ENCODE measurements at places on chromosomes 6 and 20.

GRCh38 chr20:755941-756340 lies 12.4 kb downstream of the SLC52A3 start:
- DNase-seq: no peak

DNA sequence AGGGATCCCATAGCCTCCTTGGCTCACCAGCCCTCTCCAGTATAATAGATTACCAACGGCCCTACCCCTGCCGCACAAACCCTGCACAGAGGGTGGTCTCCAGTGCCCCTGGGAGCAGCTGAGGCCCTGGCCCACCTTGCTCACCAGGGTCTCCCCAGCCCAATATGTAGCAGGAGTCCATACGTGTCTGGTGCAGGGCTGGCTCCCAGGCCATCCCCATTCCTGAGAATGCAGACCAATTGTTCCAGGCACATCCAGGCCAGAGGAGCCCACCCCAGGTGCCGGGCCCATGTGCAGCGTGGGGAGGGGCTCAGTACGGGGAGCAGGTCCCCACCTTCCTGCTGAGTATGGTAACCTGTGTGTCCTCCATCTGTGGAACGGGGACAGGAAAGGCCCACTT lies 251.9 kb downstream of the TAF4 start:
- no peak for DNase-seq

GRCh38 chr6:6752129-6752528 lies 163.6 kb downstream of the LY86 start:
- DNase-seq: no peak

GRCh38 chr20:11158589-11158988 lies 484.8 kb upstream of the JAG1 start:
- no peak for DNase-seq

DNA sequence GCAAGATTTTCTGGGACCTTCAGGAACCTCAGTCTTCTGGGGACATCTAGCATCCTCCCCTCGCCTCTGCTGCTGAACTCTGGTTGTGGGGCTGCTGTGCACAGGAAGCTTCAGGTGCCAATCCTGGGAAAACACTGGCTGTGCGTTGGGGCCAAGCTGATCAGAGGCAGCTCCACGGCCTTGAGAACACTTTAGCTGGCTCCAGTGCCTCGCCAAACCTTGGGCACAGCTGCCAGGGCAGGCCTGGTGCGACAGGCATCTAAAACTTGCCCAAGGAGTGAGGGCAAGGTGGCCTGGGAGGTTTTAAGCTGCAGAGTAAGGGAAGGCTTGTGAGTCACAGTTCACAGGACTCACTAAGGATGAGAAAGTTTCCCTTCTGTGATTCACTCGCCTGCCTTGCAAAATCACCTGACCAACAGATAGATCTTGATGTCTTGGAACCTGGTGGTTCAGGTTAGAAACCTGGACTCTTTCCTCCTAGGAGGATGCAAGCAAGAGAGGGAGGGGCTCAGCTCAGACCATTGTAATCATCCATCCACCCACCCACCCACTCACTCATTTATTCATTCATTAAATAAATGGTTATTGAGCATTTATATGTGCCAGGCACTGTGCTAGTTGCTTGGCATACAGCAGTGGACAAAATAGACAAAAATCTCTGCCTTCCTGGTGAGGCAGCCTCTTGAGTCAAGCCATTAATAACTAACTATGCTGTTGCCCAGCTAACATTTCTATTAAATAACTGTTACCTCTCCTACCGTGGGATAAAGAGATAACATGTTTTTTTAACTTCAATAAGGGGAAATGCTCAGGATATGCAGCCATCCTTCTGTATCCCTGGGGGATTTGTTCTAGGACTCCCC lies 2.5 kb upstream of the SPATS1 start:
- no peak for DNase-seq

- no peak for DNase-seq
These were observed 19.4 kb downstream of the COL11A2 start for GRCh38 chr6:33172688-33173534.

DNA sequence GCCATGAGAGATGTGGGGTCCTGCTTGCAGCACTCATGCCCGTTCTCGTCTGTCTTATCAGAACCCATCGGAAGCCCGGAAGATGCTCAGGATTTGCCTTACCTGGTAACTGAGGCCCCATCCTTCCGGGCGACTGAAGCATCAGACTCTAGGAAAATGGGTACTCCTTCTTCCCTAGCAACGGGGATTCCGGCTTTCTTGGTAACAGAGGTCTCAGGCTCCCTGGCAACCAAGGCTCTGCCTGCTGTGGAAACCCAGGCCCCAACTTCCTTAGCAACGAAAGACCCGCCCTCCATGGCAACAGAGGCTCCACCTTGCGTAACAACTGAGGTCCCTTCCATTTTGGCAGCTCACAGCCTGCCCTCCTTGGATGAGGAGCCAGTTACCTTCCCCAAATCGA lies 8.3 kb downstream of the PI16 start:
- DNase-seq: no peak

DNA sequence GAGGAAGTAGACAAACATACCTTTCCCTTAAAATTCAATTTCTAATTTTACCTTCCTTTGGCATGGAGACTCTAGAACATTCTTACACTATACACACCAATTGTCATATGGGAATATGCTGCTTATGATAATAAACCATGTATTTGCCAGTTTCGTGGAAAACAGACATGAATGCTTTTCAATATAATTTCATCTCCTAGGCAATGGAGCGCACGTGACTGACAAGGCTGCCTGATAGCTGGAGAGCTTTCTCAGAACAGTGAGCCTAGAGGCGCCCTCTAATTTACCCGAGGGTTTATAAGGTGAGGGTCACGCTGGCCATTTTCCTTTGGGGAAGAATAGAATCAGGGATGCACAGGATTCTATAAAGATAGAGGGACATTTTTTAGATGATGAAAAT lies 56.5 kb downstream of the PRR18 start:
- DNase-seq: no peak

- no peak for DNase-seq
These were observed 380.9 kb upstream of the RGS17 start for GRCh38 chr6:153511896-153512496.

DNA sequence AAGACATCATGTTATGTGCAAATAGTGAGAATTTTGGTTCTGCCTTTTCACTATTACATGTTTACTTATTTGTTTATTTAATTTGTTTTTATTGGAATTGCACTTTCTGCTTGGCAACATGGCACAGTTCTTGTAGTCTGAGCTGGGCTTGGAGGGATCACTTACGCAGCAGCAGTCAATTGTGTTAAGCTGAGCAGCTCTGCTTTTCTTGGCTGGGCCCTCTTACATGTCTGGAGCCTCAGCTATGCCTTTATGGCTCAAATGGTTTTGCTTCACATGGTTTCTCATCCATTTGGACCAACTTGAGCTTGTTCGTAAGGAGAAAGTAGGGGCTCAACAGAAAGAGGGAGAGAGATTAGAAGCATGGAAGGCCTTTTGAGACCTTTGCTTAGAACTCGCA lies 327.5 kb upstream of the EPHA7 start:
- no peak for DNase-seq

- no peak for DNase-seq
These were observed 59.1 kb upstream of the PTPN1 start for GRCh38 chr20:50450881-50451752.

DNA sequence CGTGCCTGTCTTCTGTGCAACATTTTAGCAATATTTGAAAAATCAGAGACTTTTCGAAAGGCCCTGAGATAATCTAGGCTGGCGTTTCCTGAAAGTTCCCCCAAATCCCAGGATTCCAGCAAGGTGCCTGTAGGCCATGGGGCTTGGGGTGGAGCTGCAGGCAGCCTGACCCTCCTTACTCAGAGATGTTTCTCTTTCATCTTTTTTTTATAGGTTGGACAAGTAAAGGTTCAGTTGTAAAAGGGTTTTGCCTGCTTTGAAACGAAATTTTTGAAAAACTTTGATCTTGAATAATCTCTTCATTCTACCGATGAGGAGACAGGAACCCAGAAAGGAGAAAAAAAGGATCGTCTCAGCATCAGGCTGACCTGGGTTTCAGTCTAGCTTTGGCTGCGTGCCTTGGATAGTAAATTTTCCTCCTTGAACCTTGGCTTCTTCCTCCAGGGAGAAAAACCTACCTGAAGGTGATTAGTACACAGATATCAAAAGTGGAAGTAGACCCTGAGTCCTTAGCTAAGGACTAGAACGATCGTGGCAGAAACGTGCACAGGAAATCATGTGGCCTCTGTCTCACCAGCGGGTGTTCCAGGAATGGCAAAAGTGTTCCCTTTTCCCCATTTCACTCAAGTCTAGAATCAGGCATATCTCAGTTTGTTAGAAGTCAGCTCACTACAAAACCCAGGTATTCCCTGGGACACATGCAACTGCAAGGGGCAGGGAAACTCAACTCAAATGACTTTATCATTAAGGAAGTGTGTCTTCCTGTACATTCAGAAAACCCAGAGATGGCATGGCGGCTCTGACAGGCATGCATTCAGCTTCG lies 128.2 kb upstream of the PTPN1 start:
- no peak for DNase-seq

- DNase-seq: no peak
These were observed 33.8 kb upstream of the LCA5 start for GRCh38 chr6:79571030-79571367.

DNA sequence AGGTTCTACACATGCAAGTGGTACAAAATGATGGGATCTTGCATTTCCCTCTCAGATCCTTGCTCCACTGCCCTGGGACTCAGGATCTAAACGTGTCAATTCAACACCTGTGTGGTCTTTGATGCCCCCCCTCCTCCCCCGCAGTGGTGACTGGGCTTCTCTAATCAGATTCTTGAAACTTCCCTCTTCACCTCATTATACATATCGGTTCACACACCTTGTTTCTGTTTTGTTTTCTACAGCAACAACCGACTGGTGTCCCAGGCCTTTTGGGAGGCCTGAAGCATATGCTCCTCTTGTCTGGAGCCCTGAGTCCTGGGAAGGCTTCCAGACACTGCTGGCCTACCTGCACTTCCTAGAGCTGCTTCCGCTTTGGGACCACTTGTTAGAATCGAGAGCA lies 20.0 kb downstream of the SAMD3 start:
- no peak for DNase-seq

GRCh38 chr6:139433631-139434419 lies 59.4 kb upstream of the CITED2 start:
- no peak for DNase-seq

DNA sequence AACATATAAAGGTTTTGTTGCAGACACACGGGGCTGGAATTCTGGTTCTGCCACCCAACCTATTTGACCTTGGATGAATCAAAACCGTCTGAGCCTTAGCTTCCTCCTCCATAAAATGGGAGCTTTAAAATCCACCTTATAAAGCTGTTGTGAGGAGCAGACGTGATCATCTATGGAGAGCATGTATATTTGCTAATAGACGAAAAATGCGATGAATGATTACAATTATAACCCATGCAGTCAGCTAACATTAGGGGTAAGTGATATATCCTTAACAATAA lies 586 bp upstream of the NUP153 start:
- no peak for DNase-seq

DNA sequence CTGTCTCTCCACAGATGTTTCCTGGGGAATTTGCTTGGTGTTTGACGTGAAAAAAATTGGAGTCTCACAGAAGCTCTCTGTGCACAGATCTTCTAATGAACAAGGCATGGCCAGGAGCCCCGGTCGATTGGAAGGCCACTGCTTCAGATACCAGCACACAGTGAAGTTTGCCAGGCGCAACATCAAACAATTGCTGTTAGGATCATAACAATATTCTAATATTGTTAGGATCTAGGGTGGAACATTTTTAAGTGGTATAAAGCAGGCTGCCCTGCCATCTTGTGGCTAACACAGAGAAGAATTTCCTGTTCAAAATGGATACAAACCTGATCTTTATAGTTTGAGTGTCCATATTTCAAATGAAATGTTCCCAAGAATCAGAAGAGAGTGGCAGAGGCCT lies 64.1 kb downstream of the C6orf118 start:
- DNase-seq: no peak

- no peak for DNase-seq
These were observed 42.3 kb upstream of the L3MBTL3 start for GRCh38 chr6:129976110-129976509.
